NCI-H1436 (cell line): ENCODE measurements at places on chromosomes 16 and 17.

GRCh38 chr17:81801327-81801726, 2.6 kb upstream of the GCGR start:
- DNase-seq: no peak

DNA sequence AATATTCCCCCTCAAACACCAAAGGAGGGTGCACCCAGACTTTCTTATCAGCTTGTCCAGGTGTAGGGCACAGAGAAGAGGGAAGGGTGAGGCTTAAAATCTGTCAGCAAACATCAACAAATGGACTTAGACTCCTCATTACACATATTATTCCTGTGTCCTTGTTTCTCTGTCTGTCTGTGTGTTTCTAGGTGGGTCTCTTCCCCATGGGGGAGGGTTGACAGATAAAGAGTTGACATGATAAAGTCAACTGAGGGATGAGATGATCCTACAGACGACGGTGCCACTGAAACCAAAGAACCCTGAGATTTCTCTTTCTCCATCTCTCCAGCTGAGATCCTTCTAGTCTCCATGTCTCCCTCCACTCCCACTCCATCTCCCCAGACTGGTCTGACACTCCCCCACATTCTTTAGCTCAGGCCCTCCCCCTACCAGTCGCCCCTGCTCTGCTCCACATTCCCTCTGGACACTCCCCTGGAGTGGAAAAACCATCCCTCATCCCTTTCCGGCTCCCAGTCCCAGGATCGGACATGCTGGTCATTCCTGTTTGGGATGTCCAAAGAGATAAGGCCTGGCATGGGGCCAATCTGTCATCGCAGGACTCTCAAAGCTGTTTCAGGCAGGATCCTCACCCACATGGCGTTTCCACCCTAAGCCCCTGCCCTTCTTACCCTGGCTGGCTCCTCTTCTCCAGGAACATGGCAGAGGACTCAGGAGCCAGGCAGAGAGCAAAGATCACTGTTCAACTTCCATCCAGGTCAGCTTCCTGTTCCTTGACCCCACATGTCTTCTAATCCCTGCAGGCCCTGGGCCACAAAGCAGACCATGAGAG, 2.9 kb upstream of the ITGA3 start:
- DNase-seq: no peak

GRCh38 chr17:27485716-27486495, 29.7 kb downstream of the KSR1 start:
- DNase-seq: no peak

- DNase-seq: no peak
Observed at GRCh38 chr17:38750044-38750311, 1.8 kb upstream of the PCGF2 start.

- no peak for DNase-seq
Observed at GRCh38 chr16:84829168-84829965, 9.6 kb downstream of the CRISPLD2 start.

GRCh38 chr16:19432429-19432828, 14.7 kb downstream of the TMC5 start:
- no peak for DNase-seq

- DNase-seq: no peak
Observed at GRCh38 chr17:50420419-50421112, 5.5 kb upstream of the ACSF2 start.

DNA sequence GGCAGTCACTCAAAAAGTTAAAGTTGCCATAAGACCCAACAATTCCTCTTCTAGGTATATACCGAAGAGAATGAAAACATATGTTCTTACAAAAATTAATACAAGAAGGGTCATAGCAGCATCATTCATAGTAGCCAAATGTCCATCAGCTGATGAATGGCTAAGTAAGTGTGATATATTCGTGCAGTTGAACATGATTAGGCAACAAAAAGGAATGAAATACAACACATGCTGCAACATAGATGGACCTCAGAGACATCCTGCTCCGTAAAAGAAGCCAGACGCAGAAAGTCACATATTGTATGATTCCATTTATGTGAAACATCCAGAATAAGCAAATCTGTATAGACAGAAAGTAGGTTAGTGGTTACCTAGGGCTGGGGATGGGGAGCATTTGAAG, 229.4 kb upstream of the CACNG5 start:
- no peak for DNase-seq

DNA sequence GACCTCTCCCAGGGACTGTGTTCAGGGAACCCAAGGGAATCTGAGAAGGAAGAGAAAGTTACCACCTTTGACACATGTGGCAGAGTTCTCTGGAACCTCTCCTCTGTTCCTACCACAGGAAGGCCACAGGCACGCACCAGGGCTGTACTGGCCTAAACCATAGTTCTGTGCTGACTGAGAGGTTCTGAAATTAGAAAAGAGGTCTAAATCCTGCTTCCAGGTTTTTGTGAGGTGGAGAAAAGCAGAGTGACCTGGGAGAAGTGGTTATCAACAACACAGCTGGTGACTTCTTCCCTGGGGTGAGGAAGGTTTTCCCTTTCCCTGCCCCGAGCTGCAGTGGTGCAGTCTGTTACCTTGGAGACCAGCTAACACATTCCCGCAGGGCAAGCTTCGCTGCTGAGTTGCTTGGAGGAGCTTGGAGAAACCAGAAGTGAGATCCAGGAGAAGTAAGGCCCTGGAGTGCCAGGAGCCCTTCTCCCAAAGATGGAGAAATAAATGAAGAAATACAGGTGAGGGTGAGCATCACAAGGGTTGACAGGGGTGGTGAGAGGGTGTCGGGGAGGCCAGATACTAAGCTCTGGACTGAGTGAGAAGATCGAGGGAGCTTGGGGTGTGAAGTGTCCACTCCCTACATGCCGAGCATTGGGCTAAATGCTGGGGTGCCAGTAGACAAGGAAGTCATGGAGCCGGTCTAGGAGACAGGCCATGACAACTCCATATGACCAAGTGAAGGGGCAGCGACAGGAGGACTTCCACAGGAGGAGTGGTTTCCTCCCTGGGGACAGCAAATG, at the start of gene VWA3A:
VWA3A (plus strand) TSS at position 399 of the 791 bp plus-strand sequence; CDS start at position 496, 97 bp downstream.
- no peak for DNase-seq

GRCh38 chr16:17318238-17318637, 152.5 kb downstream of the XYLT1 start:
- no peak for DNase-seq

DNA sequence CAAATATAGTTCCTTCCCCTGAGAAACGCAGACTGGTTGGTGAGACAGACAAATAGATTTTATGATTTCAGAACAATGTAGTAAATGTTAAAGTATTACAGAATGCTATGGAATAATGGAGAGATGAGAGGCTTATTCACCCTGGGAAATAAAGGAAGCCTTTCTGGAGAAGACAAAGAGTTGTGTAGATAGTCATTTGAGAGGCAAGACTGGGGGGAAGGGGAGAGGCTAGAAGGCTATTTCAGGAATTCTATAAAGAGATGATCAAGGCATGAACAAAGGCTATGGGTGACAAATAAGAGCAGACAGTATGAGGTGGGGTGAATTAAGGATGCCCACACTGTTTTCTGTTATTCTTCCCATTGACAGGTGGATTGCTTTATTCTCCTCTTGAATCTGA, 211.4 kb downstream of the GRIN2A start:
- no peak for DNase-seq

GRCh38 chr16:67230809-67231660, 4.1 kb downstream of the TMEM208 start:
- no peak for DNase-seq

GRCh38 chr17:78365561-78366108, 5.8 kb upstream of the SOCS3 start:
- DNase-seq: no peak

DNA sequence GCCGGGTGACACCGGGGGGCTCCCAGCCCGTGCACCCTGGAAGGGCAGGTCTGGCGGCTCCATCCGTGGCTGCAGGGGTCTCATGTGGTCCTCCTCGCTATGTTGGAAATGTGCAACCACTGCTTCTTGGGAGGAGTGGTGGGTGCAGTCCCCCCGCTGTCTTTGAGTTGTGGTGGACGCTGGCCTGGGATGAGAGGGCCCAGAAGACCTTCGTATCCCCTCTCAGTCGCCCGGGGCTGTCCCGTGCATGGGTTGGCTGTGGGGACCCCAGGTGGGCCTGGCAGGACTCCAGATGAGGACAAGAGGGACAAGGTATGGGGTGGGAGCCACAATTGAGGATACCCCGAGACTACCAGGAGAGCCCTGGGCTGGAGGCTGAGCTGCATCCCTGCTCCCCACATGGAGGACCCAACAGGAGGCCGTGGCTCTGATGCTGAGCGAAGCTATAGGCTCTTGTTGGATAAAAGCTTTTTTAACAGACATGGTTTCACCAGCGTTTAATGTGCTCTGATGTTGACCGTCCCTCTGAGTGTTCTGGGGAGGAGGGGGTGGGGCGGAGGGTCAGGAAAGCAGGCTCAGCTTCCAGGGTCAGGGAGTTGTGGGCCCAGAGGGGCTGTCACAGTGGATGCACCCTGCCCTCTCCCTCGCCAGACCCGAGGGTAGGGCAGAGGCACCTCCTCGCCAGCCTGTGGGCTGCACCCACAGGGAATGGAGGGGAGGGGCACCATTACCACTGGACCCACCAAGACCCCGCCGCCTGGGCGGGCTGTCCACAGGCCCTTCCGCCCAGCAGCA, 5.4 kb downstream of the SPATA2L start:
- DNase-seq: no peak

DNA sequence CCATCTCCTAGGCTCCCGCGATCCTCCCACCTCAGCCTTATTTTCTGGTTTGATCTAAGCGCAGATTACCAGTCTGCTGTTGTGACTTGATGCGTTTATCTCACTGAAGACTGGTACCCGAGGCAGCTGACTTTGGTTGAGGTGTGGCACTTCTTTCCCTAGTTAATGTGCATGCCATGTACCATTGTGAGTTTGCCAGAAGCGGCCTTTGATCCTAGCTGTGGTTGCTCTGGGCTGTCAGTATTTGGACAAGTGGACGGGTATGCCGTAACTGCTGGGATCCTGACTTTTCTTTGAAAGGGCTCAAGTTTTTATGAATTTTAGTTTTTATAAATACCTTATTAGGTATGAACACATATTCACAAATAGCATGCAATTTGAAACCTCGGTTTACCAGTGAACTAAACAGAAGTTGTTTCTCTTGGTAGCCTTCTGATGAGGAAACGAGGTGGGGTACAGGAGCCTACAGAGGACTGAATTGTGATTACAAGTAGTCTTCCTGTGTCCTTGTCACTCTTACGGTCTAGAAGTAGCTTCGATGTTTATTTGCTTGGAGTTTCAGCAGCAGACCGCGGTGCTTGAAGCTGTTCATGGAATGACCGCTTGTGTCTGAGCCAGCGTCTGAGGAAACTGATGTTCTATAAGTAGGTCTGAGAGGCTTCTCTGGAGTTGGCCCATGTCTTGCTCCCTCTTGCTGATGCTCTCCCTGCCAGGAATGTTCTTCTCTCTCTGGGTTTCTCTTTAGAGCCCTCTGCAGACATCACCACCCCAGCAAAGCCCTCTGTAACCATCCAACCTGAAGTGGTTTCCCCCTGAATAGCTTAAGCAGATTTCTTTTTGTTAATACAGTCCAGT, 40.0 kb downstream of the SEC14L1 start:
- DNase-seq: no peak

DNA sequence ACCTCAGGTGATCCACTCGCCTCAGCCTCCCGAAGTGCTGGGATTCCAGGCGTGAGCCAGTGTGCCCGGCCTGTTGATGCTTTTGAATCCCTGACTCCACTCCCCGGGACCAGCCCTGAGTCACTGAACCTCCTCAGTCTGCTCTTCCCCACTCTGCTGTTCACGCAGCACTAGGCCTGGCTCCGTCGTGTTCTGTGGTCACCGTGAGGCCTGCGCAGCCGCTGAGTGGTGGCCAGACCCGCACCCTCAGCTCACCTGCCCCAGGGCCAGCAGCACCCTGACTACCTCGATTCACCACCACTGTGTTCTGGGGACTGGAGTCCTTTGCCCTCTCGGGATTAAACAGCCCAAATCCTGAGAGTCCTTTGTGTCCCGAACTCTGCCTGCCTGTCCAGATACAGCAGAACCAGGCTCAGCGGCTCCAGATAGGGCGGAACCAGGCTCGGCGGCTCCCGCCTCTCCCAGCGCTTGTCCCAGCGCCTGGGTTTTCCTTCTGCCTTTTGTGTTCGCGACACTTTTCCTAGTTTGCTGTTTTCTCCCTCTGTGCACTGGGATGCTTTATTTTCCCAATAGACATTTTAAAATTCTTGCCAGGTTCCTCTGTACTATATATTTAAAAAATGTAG, 58.6 kb upstream of the ENDOV start:
- DNase-seq: no peak

- no peak for DNase-seq
Observed at GRCh38 chr17:14818469-14818868, 446.7 kb downstream of the PMP22 start.

DNA sequence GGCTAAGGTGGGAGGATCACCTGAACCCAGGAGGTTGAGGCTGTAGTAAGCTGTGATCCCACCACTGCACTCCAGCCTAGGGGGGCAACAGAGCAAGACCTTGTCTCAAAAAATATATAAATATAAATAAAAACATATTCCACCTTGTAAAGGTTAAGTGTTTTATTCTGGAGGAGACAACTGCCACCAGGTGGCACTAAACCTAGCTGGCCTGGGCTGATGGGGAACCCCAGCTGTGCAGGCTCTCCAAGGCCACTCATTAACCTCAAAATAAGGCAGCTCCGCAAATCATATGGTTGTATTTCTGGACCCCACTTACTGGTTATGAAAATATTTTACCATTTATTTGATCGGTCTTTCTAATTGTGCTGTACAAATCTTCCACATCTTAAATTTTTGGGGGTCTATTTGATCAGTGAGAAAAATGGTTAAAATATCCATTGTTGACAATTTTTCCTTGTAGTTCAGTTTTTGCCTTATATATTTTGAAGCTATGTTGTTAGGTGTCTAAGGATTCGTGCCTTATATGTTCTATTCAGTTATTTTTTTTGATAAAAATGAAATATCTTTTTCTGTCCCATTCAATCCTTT, 8.5 kb upstream of the ICAM2 start:
- peak; percentile 61 for DNase-seq

GRCh38 chr16:52561910-52562741, 15.2 kb upstream of the TOX3 start:
- no peak for DNase-seq

- no peak for DNase-seq
Observed at GRCh38 chr17:81471818-81472456, 40.7 kb downstream of the ACTG1 start.

- DNase-seq: no peak
Observed at GRCh38 chr17:81990836-81991683, 13.6 kb downstream of the ASPSCR1 start.

GRCh38 chr17:50114849-50115357, 15.1 kb downstream of the SAMD14 start:
- DNase-seq: peak; percentile 47

GRCh38 chr16:66318505-66318904, 48.0 kb upstream of the CDH5 start:
- DNase-seq: peak; percentile 63
